Hindlimb muscle (tissue), 1 donor: ENCODE measurements at places on chromosomes 1 and 21. TPM values are rescaled to one million over a fixed set of nuclear protein-coding genes. Genes with fewer than 3 reads are reported as not detected.

DNA sequence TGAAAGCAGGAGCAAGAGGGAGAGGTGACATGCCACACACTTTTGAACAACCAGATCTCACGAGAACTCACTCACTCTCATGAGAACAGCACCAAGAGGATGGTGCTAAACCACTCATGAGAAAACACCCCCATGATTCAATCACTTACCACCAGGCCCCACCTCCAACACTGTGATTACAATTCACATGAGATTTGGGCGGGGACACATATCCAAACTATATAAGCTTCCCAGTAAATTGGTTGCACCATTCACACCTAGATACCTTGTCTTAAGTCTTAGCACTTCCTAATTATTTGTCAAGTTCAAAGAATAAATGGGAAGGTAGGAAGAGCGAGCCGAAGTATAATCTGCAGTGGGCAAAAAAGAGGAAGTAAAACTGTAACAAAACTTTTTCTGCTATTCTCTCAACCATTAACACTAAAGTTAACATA lies 34.3 kb downstream of the AMY1C start:
- DNase-seq: no peak

GRCh38 chr1:10909697-10910680 lies 102.5 kb upstream of the TARDBP start:
- no peak for DNase-seq

DNA sequence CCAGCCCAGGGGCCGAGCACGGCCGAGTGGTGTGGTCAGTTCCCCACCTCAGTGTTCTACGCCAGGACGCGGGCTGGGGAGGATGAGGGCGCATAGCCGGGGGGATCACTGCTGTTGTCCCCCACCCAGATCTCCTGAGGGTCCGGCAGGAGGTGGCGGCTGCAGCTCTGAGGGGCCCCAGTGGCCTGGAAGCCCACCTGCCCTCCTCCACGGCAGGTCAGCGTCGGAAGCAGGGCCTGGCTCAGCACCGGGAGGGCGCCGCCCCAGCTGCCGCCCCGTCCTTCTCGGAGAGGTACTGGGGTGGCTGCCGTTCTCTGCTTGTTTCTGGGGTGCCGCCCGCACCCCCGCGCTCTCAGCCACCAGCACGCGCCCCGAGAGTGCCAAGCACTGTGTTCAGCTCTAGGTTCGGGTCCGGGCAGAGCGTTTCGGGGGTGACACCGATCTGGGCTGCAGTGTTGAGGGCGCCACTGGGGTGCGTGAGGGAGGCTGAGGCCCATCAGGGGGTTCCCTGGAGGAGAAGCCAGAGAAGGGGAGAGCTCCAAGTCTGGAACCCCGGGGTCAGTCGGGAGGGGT lies 17.4 kb downstream of the SAMD11 start:
- DNase-seq: no peak

The METTL18 gene
- 6.4 TPM for polyA plus RNA-seq

- DNase-seq: no peak
These were observed 1117.5 kb downstream of the NCAM2 start for GRCh38 chr21:22115746-22116145.

GRCh38 chr1:25787760-25788166 lies 12.2 kb upstream of the SELENON start:
- DNase-seq: no peak

- DNase-seq: no peak
These were observed 83.5 kb upstream of the CLDN14 start for GRCh38 chr21:36563341-36563926.

The LAMC2 gene
- 2.6 TPM for polyA plus RNA-seq

The IL23R gene
- polyA plus RNA-seq: not detected

- DNase-seq: no peak
These were observed 587.3 kb downstream of the PTPRC start for GRCh38 chr1:199226163-199226562.

The IER5 gene
- 7.5 TPM for polyA plus RNA-seq

The CHRNB2 gene
- 0.26 TPM for polyA plus RNA-seq

The CRABP2 gene
- polyA plus RNA-seq: 314 TPM

DNA sequence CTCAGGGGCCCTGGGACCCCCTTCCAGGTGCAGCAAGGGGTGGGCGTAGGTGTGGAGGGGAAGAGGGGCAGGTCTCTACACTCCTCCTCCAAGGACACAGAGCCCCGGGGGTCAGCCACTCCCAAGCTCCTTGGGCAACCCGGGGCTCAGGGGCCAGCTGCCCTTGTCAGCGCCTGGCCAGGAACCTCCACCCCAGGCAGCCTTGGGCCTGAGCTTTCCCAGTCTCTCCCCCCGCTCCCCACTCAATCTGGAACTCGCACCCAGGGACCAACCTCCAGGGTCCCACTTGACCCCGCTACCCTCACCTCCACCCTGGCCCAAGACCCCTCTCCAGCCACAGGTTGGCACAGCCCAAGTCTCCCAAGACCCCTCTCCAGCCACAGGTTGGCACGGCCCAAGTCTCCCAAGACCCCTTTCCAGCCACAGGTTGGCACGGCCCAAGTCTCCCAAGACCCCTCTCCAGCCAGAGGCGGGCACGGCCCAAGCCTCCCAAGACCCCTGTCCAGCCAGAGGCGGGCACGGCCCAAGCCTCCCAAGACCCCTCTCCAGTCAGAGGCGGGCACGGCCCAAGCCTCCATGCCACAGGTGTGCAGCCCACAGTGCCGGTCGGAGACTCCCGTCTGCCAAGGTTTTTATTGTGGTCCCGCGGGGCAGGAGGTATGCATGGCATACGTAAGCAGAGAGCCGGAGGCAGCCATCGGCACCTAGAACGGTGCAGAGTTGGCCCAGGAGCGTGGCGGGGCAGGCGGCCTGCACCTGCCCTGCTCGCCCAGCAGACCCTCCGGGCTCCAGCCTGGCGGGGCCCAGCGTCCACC lies 3.0 kb downstream of the TNFRSF4 start:
- no peak for DNase-seq

- DNase-seq: no peak
These were observed 47.3 kb upstream of the SSBP3 start for GRCh38 chr1:54453509-54453908.

GRCh38 chr1:23639460-23640095 lies 52.0 kb upstream of the RPL11 start:
- DNase-seq: no peak

DNA sequence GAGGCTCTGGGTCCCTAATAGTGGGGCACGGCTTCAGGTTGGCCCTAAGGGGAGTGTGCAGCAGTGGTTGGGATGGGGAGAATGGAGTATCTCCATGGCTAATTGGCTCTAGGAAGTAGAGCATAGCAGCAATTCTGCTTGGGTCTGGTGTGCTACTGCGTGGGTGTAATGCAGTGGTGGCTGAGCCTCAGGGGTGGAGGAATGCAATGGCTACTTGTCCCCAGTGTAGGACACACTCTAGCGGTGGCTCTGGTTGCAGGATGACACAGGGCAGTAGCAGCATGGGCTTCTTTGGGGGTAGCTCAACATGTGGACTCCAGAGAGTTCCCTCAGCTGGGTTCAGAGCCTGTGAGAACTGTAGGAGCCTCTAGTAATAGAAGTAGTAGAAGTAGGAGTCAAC lies 91.2 kb upstream of the FAM78B start:
- DNase-seq: no peak

The LINGO4 gene
- polyA plus RNA-seq: 0.40 TPM

DNA sequence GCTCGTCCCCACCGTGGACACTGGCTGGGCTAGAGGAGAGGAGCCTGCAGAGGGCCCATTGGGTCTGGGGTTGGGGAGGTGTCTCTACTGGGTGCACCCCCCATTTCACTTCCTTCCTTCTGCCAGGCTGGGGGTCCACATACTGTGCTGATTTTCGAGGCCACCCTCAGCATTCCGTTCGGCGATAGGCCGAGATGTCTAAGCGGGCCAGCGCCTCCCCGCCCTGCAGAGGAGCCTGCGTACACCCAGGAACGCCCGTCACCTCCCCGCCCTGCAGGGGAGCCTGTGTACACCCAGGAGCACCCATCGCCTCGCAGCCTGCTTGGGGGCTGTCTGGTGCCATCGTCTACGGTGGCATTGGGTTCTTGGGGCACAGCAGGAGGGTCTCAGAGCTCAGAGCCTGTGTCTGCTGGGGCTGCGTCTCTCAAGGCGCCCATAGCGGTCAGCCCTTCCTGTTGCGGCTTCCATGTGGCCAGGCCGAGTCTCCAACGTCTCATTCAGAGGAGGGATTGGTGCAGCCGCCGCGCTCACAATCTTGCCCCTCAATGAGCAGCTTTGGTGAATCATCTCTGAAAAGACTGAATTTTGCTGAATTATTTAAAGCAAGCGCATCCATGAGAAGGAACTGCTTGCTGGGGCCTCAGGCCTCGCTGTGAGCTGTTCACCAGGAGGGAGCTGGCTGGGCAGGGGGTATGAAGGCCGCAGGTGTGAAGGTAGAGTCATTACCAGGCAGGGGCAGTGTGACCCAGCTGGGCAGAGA lies 30.7 kb upstream of the AGPAT3 start:
- DNase-seq: no peak

GRCh38 chr1:158873141-158873540 lies 42.0 kb downstream of the MNDA start:
- DNase-seq: no peak

- no peak for DNase-seq
These were observed 262.7 kb upstream of the RGS18 start for GRCh38 chr1:191895462-191896058.

DNA sequence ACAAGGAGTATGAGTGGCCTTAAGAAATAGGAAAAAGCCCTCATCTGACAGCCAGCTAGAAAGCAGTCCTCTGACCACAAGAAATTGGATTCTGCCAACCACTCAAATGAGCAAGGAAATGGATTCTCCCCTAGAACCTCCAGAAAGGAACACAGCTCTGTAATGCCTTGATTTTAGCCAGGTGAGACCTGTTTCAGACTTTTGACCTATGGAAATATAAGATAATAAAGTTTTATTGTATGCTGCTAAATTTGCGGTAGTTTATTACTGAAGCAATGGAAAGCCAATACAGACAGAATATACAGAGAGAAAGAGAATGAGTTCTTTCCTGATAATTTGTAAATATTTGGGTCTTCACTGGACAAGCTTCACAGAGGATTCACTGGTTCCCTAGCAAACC lies 28.8 kb upstream of the SELE start:
- DNase-seq: no peak

The OR2T34 gene
- polyA plus RNA-seq: not detected

DNA sequence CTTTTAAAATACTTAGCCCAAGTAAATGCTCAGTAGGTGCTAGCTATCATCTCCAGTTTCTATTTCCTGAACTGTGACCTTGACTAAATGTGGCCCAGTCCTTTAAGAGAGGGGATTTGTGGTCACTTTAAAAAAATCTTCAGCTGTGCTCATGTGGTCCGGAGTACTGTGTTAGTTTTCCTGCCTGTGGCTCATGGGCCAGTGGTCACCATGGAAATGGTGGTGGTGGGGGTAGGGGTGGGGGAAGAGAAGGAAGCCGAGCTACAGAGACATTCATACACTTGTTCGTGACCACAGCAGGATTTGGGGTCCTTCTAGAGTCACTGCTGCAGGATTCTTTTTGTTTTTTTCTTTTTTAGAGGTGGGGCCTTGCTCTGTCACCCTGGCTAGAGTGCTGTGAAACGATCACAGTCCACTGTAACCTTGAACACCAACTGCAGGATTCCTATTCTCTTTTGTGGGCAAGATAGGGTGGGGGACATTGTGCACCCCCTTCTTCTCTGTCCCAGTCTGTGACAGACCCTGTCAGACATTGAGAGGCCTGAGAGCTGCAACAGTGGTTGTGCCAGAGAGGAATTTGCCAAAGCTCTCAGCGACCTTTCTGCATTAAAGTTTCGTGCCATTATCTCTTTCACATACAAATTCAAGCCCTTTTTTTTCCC lies 25.8 kb downstream of the KIF26B start:
- DNase-seq: no peak

- no peak for DNase-seq
These were observed 154.2 kb downstream of the CNIH3 start for GRCh38 chr1:224770336-224770693.

The HAO2 gene
- not detected for polyA plus RNA-seq

GRCh38 chr1:156090840-156091188 lies 8.5 kb upstream of the MEX3A start:
- peak; percentile 80 for DNase-seq

GRCh38 chr1:218330043-218330623 lies 15.0 kb upstream of the TGFB2 start:
- peak; percentile 53 for DNase-seq

DNA sequence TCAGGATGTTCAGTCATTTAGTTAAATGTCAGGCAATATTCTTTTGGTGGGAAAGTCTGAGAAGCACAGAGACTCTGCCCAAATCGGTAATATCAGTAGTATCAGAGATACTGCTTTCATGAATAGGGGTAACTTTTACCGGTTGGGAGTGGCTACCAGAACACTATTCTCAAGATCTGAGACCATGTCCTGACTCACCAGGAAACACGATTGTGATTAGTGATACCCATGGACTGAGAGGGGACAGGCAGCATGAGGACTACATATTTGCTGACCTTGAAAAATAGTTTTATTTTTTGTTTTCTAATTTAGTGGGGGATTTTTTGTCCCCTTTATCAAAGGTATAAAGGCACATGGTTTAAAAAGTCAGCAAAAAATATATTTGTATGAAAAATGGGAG lies 76.0 kb upstream of the NEK2 start:
- no peak for DNase-seq

- DNase-seq: no peak
These were observed 92.1 kb upstream of the ARTN start for GRCh38 chr1:43841321-43842174.

The SELP gene
- 0.76 TPM for polyA plus RNA-seq

The NVL gene
- 24.5 TPM for polyA plus RNA-seq

DNA sequence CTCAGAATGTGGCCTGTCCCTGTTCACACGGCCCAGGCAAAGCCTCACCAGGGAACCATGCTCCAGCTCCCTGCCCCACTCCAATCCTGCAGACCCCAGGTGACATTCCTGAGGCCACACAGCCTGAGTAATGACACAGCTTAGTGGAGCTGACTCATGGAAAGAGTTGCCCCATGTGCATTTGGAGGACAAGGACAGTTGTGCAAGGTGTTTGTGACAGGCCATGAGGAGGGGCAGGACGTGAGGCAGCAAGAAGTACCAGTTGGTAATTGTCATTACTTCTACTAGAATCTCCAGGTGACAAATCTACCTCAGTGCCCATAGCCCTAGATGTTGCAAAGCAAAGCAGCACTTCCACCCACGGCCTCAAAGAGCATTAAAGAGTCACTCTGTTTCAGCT lies 15.2 kb downstream of the PRR9 start:
- DNase-seq: no peak

The EXO1 gene
- 7.0 TPM for polyA plus RNA-seq

- peak; percentile 79 for DNase-seq
These were observed 43.5 kb upstream of the RAB4A start for GRCh38 chr1:229227298-229227919.

GRCh38 chr1:160578175-160578524 lies 1.1 kb downstream of the CD84 start:
- DNase-seq: no peak

The TCHHL1 gene
- not detected for polyA plus RNA-seq

- DNase-seq: no peak
These were observed 86.8 kb downstream of the TEX35 start for GRCh38 chr1:178599745-178600144.

- no peak for DNase-seq
These were observed 73.3 kb downstream of the NUP210L start for GRCh38 chr1:154081386-154082126.

DNA sequence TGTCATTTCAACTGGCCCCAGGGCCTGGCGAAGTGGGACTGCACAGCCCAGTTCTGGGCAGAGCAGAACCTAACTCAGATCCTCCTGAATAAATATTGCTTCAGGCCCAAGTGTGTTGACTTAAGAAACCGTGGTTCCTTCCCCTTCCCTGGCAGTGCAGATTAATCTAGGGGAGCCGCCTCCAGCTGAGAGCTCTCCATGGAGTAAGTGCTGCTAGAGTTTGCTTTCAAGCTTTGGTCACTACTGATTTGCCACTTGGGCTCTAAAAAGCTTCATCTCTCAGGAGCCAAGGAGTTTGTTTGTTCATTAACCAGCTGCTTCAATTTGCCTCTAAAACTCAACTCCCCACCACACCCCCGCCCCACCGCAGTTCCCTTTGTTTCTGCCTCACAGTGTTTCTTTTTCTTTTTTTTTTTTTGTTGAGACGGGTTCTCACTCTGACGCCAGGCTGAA lies 112.1 kb downstream of the DTL start:
- no peak for DNase-seq
